Calu3 (cell line): ENCODE measurements at places on chromosomes 2 and 18. TPM values are rescaled to one million over a fixed set of nuclear protein-coding genes. Genes with fewer than 3 reads are reported as not detected.

DNA sequence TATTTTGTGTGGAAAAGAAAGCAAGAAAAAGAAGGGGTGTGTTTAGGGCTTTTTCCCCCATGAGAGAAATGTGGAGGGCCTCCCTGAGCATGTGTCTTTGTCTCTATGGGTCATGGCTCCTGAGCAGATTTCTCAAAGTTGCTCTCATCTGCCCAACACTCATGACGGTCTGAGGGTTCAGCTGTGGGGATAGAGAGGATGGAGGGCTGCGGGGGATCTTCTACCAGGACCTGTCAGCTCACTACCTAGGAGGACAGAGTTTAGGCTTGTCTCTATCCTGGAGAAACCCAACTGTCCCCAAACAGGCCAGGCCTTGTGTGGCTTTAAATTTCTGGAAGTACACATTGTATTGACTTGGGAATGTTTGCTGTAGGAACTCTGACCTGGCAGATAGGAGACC is 342.2 kb downstream of the MYCN start:
- H3K36me3 ChIP-seq = no peaks in the 10 kb centered on the region
- no peaks in the 10 kb centered on the region for H3K4me1 ChIP-seq
- peaks cover 32% of the 10 kb centered on the region for H3K27me3 ChIP-seq
- H3K4me3 ChIP-seq = no peak overlapping the region
- no peak for DNase-seq

GRCh38 chr2:45888167-45888566 is 236.7 kb downstream of the PRKCE start:
- H3K27ac ChIP-seq = no peak overlapping the region
- no peaks in the 10 kb centered on the region for H3K36me3 ChIP-seq
- H3K4me3 ChIP-seq = no peak overlapping the region
- no peaks in the 10 kb centered on the region for H3K27me3 ChIP-seq
- no peaks in the 10 kb centered on the region for H3K4me1 ChIP-seq
- DNase-seq = no peak

The CRYGD gene
- not detected in 2 replicates for total RNA-seq

- DNase-seq = no peak
- no peaks in the 10 kb centered on the region for H3K36me3 ChIP-seq
- H3K4me1 ChIP-seq = peaks cover 22% of the 10 kb centered on the region
- no peak overlapping the region for H3K4me3 ChIP-seq
- H3K27ac ChIP-seq = no peak overlapping the region
- no peaks in the 10 kb centered on the region for H3K27me3 ChIP-seq
Observed at GRCh38 chr18:27004056-27004829, 138.7 kb upstream of the AQP4 start.

The PKP4 gene
- total RNA-seq = 119 and 137 TPM in 2 replicates

The CAPN14 gene
- total RNA-seq = 0.35 and 0.42 TPM in 2 replicates

DNA sequence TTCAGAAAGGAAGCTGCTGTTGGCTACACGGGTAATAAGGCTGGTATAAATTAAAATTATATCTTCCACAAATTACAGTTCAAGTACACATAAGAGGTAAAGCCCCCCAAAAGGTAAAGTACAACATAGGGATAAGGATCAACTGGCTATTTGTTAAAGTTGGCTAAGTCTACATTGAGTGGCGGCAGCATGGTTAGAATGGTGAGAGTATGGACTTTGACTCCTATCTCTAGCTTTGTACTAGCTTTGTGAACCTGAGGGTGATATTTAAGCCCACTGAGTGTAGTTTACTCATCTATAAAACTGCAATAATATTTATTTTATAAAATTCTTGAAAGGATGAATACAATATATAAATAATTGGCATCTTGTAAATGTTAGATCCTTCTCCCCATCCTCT is 542.8 kb downstream of the DSC3 start:
- H3K36me3 ChIP-seq = no peaks in the 10 kb centered on the region
- no peaks in the 10 kb centered on the region for H3K4me1 ChIP-seq
- no peak overlapping the region for H3K27ac ChIP-seq
- H3K4me3 ChIP-seq = no peak overlapping the region

DNA sequence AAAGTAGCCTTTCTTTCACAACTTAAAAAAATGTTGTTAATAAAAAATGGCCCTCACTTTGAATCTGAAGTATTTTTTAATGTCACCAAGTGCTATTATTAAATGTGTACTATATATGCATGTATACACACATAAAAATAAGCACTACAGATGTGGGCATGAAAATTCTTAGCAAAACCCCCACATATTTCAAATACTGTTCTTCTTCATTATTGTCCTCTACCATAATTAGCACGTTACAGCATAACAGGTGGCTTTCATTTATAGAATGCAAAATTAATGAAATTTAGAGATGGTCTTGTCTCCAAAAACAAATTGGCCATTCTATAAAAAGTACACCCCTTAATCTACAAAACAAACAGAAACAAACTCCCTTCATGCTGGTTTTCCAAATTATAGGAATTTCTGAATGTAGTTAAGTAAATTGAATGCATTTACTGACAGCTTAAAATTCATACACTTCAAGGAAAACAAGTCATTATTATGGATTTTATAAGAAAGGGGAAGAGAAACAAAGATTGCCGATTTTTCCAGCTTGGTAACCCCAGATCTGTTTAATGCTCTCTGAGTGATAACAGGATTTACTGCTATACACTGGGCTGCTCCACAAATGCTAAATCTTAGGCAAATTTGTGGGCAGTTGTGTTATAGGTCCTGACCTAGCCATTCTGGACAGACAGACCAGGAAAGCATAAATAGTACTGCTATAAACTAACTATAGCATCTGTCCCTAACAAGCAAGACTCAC is 67.2 kb downstream of the SPRED2 start:
- H3K27me3 ChIP-seq = no peaks in the 10 kb centered on the region
- H3K4me3 ChIP-seq = no peak overlapping the region
- H3K36me3 ChIP-seq = no peaks in the 10 kb centered on the region
- DNase-seq = no peak
- H3K4me1 ChIP-seq = peaks cover 43% of the 10 kb centered on the region
- no peak overlapping the region for H3K27ac ChIP-seq

DNA sequence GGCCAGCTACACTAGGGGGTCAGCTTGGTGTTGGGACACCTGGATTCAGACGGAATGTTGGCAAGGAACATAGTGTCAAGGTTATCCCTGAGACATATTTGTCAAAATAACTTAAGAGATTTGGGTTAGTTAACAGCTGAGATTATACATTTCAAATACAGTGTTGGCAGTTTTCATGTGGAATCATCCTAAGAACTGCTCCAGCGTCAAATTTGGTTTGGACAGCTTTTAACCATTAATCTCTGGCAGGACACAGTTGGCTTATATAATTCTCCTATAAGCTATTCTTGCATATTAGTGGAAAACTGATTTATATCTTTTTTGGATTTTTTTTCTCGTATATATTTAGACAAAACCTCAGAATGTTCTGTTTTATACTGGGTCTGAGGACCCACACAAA is 132.2 kb downstream of the CCDC85A start:
- no peak overlapping the region for H3K27ac ChIP-seq
- DNase-seq = no peak
- no peaks in the 10 kb centered on the region for H3K4me1 ChIP-seq
- no peaks in the 10 kb centered on the region for H3K27me3 ChIP-seq

The NT5C1B gene
- total RNA-seq = not detected in 2 replicates

- no peaks in the 10 kb centered on the region for H3K27me3 ChIP-seq
- H3K36me3 ChIP-seq = peaks cover 20% of the 10 kb centered on the region
- H3K4me1 ChIP-seq = no peaks in the 10 kb centered on the region
- no peak for DNase-seq
- no peak overlapping the region for H3K27ac ChIP-seq
- H3K4me3 ChIP-seq = no peak overlapping the region
Observed at GRCh38 chr2:100276716-100277115, 45.6 kb downstream of the LONRF2 start.

DNA sequence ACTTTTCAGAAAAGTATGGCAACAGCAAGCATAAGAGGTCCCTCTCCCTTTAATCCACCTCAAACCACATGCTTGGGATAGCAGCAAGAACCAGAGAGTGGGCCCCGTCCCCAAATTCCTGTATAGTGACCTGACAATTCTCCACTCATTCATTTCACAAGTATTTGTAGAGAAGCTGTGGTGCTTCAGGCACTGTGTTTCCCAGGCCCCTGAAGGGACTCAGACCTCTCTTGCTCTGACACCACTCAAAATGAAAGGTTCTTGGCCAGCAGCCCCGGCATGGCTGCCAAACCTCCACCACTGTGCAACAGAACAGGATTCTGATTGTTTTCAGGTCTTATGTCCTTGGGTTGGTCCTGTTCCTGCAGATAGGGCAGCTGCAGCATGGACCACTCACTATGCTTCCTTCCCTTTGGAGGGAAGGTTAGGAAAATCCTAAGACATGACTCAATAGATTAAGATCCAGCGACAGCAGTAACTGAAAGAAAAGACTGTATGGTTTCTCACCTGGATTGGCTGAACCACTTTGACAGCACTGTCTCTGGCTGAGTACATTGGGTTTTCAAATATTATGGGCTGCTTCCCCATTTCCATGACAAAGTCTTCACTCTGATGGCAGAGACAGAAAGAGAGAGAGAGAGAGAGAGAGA is 67.6 kb downstream of the DHRS9 start:
- no peak overlapping the region for H3K4me3 ChIP-seq
- DNase-seq = no peak
- H3K27me3 ChIP-seq = no peaks in the 10 kb centered on the region
- H3K36me3 ChIP-seq = no peaks in the 10 kb centered on the region
- H3K4me1 ChIP-seq = peaks cover 7% of the 10 kb centered on the region
- no peak overlapping the region for H3K27ac ChIP-seq

DNA sequence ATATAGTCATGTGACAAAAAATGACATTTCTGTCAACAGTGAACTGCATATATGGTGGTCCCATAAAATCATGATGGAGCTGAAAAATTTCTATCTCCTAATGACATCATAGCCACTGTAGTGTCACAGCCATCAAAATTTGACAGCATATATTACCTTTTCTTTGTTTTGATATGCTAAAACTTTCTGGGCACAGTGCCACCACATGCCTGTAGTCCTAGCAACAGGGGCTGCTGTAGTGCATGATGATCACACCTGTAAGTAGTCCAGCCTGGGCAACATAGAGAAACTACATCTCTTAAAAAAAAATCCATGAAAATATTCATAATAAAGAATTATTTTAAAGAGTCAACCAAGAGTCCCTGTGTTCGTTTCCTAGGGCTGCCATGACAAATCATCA is 155.5 kb upstream of the SERTAD2 start:
- no peak for DNase-seq
- H3K4me1 ChIP-seq = peaks cover 25% of the 10 kb centered on the region
- H3K36me3 ChIP-seq = peaks cover 10% of the 10 kb centered on the region

- no peak for DNase-seq
- H3K27me3 ChIP-seq = no peaks in the 10 kb centered on the region
- H3K27ac ChIP-seq = no peak overlapping the region
- no peaks in the 10 kb centered on the region for H3K4me1 ChIP-seq
- no peaks in the 10 kb centered on the region for H3K36me3 ChIP-seq
Observed at GRCh38 chr2:16363581-16363980, 302.1 kb downstream of the CYRIA start.

GRCh38 chr18:69590150-69590549 is 189.5 kb downstream of the DOK6 start:
- H3K27me3 ChIP-seq = no peaks in the 10 kb centered on the region
- no peak overlapping the region for H3K4me3 ChIP-seq
- DNase-seq = no peak
- H3K4me1 ChIP-seq = no peaks in the 10 kb centered on the region

The TNFAIP6 gene
- 1.7 and 2.7 TPM in 2 replicates for total RNA-seq

GRCh38 chr2:205138735-205139134 is 543.6 kb upstream of the NRP2 start:
- H3K27me3 ChIP-seq = no peaks in the 10 kb centered on the region
- DNase-seq = no peak
- peaks cover 5% of the 10 kb centered on the region for H3K36me3 ChIP-seq

The NEU4 gene
- 0.14 and 0.37 TPM in 2 replicates for total RNA-seq

GRCh38 chr2:240912878-240913809 is 7.0 kb downstream of the CROCC2 start:
- DNase-seq = no peak
- no peaks in the 10 kb centered on the region for H3K36me3 ChIP-seq
- no peak overlapping the region for H3K27ac ChIP-seq

- DNase-seq = no peak
- no peaks in the 10 kb centered on the region for H3K27me3 ChIP-seq
Observed at GRCh38 chr2:155895016-155895415, 437.5 kb downstream of the NR4A2 start.

GRCh38 chr18:54777118-54777791 is 51.0 kb upstream of the RAB27B start:
- H3K36me3 ChIP-seq = peaks cover 18% of the 10 kb centered on the region
- DNase-seq = no peak
- H3K27me3 ChIP-seq = no peaks in the 10 kb centered on the region
- peak overlapping the region; percentile 84 for H3K27ac ChIP-seq
- H3K4me1 ChIP-seq = peaks cover 70% of the 10 kb centered on the region

The DSC2 gene
- 31.5 and 42.4 TPM in 2 replicates for total RNA-seq

The PARD6G gene
- 0.81 and 1.5 TPM in 2 replicates for total RNA-seq

- H3K36me3 ChIP-seq = peaks cover 14% of the 10 kb centered on the region
- DNase-seq = peak; percentile 52
- peaks cover 49% of the 10 kb centered on the region for H3K4me1 ChIP-seq
- peak overlapping the region; percentile 57 for H3K27ac ChIP-seq
- H3K27me3 ChIP-seq = no peaks in the 10 kb centered on the region
Observed at GRCh38 chr2:85504778-85505261, 34.1 kb upstream of the MAT2A start.

The DHRS9 gene
- total RNA-seq = 16.6 and 46.8 TPM in 2 replicates

The LOXHD1 gene
- total RNA-seq = not detected in 2 replicates

The NFATC1 gene
- 2.8 and 5.9 TPM in 2 replicates for total RNA-seq

DNA sequence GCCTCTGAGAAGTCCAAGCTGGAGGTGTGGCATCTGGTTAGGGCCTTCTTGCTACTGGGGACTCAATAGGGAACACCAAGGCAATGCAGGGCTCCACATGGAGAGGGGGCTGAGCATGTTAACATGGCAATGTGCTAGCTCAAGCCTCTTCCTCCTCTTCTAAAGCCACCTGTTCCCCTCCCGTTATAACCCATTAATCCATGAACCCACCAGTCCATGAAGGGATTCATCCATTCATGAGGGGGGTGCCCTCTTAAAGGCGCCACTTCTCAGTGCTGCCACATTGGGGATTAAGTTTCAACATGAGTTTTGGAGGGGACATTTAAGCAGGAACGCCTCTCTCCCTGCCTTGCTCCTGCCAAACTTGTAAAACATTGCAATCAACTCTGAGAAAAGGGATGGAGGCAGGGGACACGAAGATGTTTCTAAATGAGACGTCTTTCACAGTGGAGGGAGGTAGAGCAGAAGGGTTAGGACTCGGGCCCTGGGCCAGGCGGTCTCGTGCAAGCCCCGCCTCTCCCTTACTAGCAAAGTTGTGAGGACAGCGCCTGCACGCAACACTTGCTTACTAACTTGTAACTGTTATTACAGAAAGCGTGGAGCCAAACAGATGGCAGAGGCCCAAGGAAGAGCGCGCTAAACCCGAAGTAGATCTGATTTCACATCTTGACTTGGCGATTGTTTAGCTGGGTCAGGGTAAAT is 118.2 kb upstream of the ZNF516 start:
- H3K4me1 ChIP-seq = no peaks in the 10 kb centered on the region
- no peak for DNase-seq
- H3K36me3 ChIP-seq = no peaks in the 10 kb centered on the region
- H3K27ac ChIP-seq = no peak overlapping the region
- peaks cover 27% of the 10 kb centered on the region for H3K27me3 ChIP-seq
- no peak overlapping the region for H3K4me3 ChIP-seq

DNA sequence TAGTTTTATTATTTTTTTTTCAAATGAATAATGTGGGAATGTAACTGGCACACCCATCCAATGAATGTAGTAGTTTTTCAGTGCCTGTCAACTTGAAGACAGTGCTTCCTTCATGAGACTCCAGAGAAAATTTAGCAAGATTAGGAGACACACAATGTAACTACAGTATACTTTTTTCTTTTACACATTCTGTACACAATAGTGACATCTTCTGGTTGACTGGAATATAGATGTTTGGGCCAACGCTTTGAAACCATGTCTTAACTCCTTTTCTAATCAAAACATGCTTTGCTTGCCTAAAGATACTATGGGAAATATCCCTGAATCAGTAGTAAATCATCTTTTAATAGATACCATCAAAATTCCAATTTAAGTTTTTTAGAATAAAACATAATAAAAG is 229.5 kb upstream of the ZC3H15 start:
- no peak overlapping the region for H3K27ac ChIP-seq
- peak; percentile 2 for DNase-seq
